ENCODE measurements at places on chromosomes 7 and 10.

GRCh38 chr10:43130770-43131171 lies 7.5 kb upstream of the CSGALNACT2 start:
- DNase-seq = no peak

DNA sequence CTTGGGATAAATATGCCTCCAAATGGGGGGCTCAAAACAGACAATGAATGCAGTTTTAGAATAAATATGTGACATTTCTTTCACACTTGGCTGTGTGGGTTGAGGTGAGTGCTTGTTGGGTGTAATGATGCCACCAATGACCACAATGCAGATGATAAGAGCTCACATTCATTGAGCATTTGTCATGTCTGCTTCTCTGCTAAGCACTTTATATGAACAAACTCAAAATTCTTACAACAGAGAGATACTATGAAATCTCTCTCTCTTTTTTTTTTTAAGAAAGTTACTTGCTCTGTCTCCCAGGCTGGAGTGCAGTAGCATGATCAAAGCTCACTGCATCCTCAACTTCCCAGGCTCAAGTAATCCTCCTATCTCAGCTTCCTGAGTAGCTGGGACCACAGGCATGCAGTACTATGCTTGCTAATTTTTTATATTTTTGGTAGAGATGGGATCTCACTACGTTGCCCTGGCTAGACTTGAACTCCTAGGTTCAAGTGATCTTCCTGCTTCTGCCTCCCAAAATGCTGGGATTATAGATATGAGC lies 185.4 kb downstream of the JCAD start:
- DNase-seq = peak; percentile 57

DNA sequence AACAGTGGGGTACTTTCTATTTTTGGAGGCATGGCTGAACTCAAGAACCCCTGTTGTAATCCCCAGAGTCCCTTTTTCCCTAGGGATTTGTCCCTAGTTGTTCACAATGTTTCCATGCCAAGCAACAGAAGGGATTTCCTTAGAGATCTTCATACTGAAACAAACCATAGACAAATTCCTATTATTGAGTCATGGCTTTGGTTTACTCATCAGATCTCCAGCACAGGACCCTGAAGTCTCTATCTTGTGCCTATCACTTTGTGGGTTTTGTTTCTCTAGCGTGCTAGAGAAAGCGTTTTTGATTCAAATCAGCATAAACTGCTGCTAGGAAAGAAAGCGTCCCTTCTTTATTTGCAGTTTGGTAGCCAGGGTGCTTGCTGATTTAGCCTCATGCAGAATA lies 165.0 kb downstream of the BAMBI start:
- peak; percentile 90 for DNase-seq

DNA sequence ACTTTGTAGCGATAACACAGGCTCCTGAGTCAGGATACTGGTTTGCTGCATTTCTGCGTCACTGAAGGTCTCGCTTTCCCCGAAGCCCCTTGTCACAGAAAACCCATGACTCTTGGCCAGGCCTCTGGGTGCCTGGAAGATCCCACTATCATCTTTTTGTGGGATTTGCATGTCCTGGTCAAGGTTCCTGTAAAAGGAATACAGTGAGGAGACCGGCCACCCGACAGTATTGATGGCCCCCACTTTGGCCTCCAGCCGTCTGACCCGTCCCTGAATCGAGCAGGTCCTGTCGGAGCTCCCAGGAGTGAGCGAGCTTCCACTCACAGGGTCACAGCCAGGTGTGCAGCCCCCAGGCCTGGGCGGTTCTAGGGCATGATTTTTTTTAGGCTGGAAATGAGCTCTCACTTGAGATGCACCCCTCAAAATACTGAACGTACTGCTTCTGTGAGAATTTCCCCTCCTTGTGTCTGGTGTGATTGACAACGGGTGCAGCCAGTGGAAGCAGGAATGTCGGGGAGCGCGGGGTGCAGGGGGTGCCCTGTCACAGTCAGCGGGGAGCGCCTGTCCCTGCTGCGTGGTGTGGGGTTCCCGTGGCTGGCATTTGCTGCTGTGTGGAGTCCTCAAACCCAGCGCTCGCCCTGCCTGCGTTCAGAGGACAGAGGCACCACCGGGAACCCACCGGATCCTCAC lies 75.8 kb downstream of the DNAJB6 start:
- no peak for DNase-seq

GRCh38 chr10:5147255-5147980 lies 37.5 kb downstream of the AKR1C8 start:
- DNase-seq = peak; percentile 2

DNA sequence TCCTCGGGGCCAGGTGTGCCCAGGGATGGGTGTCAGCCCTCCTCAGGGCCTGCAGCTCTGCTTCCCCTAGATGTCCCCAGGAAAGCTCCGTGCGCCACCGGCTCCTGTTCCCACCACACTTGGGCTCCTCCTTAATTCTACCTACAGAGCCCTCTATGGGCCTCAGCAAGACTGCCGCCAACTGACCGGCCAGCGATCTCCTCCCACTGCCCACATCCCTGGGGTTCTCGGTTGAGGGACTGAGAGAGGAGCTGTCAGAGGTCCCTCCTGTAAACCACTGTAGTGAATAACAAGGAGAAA lies 5.3 kb upstream of the LDB3 start:
- DNase-seq = no peak

- DNase-seq = no peak
Measured at GRCh38 chr7:50205011-50205410, 99.5 kb upstream of the IKZF1 start.

- peak; percentile 53 for DNase-seq
Measured at GRCh38 chr10:24912215-24912614, 40.2 kb downstream of the PRTFDC1 start.

DNA sequence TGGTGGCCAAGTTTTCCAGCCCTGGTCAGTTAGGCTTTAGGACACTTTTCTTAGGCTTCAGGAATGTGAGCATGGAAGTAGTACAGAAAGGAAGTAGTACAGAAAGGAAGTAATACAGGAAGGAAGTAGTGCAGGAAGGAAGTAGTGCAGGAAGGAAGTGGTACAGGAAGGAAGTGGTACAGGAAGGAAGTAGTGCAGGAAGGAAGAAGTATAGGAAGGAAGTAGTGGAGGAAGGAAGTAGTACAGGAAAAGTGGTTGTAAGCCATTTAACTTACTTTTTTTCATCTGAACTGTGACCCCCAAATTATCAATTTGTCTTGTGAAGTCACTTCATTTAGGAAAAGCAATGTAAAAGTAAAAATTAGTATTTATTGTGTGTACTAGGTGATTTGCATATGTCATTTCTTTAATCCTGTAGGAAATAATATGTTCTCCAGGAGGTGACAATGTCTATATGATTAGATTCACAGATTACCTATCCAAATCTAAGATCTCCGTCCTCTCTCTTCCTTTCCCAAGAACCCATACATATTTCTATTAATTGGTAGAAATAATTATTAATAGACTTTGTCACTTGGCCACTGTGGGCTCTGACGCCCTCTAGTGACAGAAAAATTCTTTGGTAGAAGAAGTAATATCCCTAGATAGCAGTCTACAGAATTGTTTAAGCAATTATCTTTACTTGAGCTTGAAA lies 3.9 kb upstream of the FAS start:
- no peak for DNase-seq

DNA sequence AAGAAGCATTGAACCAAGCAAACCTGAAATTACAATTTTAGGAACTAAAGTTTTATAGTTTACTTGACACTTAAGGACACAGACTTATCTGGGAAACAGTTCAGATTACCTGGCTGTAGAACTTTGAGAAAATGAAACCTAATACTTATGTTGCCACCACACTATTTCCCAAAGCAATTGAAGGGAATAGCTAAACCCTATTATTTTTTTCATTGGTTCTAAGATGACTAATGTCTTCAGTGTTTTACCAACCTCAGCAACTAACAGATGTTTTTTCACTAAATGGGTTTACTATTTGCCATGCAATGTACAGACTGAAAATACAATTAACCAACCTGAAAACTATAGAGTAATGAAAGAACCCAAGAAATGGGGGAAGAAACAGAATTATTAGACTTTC lies 689.6 kb downstream of the SORCS1 start:
- DNase-seq = peak; percentile 35

DNA sequence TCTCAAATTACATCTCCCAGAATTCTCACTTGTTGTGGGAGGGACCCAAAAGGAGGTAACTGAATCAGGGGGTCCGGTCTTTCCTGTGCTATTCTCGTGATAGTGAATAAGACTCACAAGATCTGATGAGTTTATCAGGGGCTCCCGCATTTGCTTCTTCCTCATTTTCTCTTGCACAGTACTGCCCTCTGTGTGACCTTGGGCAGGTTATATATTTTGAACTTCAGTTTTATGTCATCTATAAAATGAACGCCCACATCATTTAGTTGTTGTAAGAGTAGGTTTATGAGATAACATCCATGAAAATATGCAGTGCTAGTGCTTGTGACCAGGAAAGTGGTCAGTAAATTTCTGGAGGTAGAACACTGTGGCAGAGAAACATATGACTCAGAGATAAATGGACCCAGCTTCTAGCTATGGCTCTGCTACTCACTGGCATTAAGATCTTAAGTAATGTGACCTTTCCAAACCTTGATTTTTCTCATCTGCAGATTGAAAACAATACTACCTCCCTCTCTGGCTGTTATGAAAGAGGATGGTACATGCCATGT lies 44.3 kb downstream of the SCRN1 start:
- peak; percentile 49 for DNase-seq

DNA sequence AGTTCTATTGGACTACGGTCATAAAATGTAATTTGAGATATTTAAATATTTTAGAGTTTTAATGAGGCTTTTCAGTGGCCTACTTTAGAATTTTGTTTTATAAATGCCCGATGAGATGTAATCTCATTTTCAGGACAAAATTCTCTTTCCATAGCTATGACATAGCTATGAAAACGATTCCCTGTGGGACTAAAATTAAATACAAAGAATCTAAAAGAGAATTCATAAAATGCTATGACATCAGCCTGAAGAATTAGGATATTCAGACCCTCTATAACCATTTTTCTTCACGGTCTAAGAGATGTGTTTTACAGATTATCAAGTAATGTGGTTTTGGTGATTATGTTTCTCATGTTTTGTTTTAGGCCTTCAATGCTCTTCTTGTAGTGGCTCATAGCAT lies 48.2 kb upstream of the ODAD2 start:
- DNase-seq = no peak

GRCh38 chr7:139702811-139703486 lies 74.8 kb downstream of the HIPK2 start:
- no peak for DNase-seq

DNA sequence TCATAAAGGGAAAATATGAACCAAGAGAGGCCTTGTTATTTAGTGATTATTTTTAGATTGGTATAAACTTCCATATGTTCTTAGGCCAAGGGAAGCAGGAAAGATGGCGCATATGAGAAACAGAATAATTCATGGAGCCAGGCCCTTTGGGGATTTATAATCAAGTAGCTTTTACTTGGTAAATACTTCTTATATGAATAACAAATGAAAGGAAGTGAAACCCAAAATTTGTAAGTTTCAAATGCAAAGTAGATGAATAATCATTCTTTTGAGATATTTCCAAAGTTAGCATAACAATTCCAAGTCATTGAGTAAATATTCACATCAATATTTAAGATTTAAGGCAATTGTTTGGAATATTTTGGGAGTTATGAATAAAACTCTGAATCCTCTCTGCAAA lies 13.9 kb upstream of the OPTN start:
- no peak for DNase-seq

- DNase-seq = no peak
Measured at GRCh38 chr7:5683280-5683670, 98.2 kb downstream of the RNF216 start.

DNA sequence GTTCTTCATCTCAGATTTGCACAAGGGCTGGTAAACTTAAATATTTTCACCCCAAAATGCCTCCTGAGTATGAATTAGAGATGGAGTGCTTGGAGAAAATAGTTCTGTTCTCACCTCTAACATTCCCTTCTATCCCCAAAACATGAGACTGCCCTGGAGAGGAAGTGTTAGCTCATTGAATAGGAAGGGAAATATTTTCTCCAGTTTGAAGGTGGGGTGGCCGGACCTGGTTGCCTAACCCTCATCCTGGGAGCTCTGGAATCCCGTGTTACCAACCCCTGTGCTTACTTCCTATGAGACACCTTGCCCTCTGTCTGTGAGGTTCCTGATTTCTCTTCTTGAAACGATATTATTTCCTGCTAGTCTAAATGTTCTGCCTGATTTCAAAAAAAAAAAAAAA lies 779 bp downstream of the IFIT2 start:
- DNase-seq = no peak

DNA sequence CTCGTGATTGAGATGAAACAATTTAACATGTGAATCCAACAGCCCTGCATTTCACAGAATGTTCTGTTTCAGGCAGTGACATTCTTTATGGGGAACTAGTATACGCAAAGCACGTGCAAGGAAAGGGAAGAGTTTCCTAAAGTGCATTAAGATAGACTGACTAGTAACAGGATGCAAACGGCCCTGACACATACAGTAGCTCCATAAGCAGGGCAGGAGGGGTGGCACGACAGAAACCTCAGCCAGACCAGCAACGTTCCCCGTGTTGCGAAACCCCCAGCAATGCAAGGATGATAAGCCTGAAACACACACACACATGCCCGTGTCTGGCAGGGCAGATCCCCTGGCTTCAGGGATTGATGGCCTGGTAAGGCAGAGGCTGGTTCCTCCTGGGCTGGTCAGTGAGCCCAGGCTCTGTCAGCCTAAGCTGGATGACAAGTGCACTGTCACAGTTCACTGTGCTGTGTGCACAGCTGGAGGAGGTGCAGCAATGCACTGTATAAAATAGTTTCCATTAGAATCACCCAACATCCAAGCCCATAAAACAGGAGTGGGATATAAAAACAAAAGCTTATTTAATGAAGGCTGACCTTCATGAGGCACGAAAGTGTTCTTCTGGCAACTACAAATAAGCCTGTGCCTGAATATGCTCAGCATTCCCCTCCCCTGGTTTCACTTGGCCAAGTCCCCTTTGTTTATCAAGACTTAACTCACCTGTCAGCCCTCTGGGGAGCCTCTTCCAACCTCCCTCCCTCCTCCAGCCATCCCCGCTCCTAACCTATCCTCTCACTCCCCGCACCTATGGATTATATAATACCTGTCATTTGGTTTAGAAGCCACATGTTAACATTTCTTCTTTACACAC lies 88.8 kb downstream of the GSAP start:
- DNase-seq = peak; percentile 83

GRCh38 chr10:43260117-43260761 lies 6.6 kb downstream of the RASGEF1A start:
- DNase-seq = peak; percentile 48

- DNase-seq = peak; percentile 8
Measured at GRCh38 chr7:137563981-137564380, 220.4 kb upstream of the PTN start.
